Activated CD8-positive, alpha-beta memory T cell treated with anti-CD3 and anti-CD28 coated beads for 1 hour (primary cell): ENCODE measurements at places on chromosomes 6 and 20.

DNA sequence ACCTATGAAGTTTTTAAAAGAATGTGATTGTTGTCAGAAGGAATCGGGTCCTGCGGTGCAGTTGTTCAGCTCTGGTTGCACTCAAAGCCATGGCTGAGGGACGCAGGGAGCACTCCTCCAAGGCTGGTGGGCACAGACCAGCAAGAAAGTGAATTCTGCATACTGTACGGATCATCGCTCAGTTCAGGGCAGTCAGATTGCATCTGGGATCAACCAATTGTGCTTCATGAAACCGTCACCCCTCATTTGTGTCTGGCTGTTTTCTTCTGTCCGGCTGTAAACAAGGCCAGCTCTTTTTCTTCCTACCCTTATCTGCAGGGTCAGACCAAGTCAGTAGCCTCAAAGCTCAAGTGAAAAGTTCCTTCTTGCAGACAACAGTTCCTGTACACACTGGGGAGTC lies 478.3 kb downstream of the TFAP2A start:
- DNase-seq = no peak

DNA sequence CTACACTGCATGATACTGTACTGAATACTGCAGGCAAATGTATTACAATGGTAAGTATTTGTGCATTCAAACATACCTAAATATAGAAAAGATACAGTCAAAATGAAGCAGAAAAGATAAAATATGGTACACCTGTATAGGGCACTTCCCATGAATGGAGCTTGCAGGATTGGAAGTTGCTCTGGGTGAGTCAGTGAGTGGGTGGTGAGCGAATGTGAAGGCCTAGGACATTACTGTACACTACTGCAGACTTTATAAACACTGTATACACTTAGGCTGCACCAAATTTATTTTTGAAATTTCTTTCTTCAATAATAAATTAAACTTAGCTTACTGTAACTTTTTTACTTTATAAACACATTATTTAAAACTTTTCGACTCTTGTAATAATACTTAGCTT lies 213.1 kb downstream of the ATXN1 start:
- no peak for DNase-seq

GRCh38 chr6:159002432-159003155 lies 2.6 kb upstream of the RSPH3 start:
- no peak for DNase-seq

GRCh38 chr6:36594816-36595643 lies 868 bp downstream of the SRSF3 start:
- no peak for DNase-seq

GRCh38 chr20:53028337-53029007 lies 56.3 kb downstream of the TSHZ2 start:
- DNase-seq = no peak

DNA sequence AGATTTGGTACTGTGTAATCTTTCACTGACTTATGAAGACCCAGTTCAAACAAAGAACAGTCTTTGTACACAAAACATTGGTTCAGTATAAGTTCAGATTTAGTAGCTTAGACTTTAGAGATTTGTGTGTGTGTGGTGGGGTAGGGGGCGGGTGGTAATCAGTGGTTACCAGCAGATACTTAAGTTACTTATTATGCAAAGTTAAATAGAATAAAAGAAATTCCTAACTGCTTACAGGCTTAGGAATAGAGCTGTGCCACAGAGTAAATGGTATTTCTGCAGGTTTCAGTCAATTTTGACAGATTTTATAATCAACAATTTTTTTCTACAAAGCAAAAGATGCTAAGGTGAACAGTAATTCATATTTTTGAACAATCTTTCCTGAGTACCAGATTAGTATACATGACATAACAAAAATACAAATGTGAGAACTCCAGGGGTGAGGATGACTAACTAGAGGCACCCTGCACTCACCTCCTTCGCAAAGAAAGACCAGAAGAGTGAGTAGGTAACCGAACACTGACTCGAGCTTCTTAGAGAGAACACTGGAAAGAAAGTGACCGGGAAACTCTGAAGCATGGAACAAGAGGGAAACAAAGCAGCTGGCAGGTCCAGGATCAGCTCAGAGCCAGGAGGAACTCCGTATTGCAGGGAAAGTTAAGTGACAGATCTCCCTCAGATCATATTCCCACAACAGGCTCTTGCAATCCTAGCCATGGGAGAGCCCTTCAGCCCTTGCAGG lies 560.6 kb downstream of the COL12A1 start:
- no peak for DNase-seq

- DNase-seq = no peak
Observed at GRCh38 chr6:26065952-26066380, 21.3 kb upstream of the HFE start.
